ENCODE measurements at places on chromosomes 1 and 21.
A peak's percentile ranks its signal among the peaks of the same experiment; 100 is the strongest.

GRCh38 chr21:41086569-41086968, 81.4 kb upstream of the BACE2 start:
- DNase-seq: no peak

DNA sequence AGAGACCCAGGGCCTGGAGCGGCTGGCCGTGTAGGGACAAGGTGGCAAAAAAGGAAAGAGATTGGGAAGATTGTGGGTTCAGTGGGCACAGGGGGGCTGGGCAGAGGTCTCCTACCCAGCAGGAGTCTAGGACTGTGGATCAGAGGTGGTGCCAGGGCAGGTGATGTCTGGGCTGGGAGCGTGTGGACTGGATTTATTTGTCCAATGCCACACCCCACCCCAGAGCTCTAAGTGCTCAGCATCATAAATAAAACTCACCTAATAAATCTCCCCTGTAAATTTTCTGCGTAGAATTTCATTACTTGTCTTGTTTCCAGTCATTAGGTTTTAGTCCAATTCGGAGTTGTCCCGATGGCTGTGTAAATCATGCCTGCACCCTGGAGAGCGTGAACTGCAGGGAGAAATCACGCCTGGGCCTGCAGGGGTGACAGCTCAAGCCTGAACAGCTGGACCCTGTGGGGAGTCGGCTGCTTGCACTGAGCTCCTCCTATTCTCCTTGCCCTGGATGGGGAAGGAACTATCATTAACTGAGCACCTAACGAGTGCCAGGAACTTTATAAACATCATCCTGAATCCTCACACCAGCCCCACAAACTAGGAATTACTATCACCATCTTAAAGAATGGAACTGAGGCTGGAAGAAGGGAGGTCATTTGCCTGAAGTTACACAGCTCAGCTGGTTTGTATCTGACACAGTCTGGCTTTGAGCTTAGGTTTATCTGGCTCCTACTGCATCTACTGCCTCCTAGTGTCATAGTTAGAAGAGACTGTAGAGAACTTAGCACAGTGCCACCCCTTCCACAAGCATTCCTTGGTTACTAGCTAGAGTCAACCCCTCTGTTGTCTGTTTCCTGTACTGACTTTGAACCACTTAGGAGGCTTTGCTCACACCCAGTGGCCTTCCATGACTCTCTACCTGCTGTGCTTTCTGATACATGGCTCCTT, 25.0 kb upstream of the POU3F1 start:
- peak; percentile 49 for DNase-seq

GRCh38 chr1:162561616-162562469, at the start of gene UAP1:
UAP1 (plus strand) TSS chr1:162561722; CDS start chr1:162566069, 4,347 bp downstream.
- DNase-seq: no peak

- no peak for DNase-seq
These were observed 2.8 kb upstream of the ARF1 start for GRCh38 chr1:228079601-228080263.

DNA sequence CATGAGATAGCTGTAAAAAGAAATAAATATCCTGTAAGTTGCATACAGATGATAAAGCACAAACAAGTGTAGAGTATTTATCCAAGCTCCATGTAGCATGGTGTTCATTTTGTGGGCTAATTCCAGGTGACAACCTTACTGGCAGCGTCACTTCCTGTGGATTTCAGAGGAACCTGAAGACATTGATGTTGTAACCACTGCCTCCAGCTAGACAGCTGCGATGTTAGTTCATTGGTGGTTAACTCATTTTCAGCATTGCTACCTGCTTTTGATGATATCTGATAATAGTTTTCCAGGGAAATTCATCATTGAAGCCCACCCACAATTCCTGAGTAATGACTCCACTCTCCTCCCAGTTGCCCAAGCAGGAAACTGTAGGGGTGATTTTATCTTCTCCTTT, 3.0 kb downstream of the HSD3B1 start:
- DNase-seq: no peak

DNA sequence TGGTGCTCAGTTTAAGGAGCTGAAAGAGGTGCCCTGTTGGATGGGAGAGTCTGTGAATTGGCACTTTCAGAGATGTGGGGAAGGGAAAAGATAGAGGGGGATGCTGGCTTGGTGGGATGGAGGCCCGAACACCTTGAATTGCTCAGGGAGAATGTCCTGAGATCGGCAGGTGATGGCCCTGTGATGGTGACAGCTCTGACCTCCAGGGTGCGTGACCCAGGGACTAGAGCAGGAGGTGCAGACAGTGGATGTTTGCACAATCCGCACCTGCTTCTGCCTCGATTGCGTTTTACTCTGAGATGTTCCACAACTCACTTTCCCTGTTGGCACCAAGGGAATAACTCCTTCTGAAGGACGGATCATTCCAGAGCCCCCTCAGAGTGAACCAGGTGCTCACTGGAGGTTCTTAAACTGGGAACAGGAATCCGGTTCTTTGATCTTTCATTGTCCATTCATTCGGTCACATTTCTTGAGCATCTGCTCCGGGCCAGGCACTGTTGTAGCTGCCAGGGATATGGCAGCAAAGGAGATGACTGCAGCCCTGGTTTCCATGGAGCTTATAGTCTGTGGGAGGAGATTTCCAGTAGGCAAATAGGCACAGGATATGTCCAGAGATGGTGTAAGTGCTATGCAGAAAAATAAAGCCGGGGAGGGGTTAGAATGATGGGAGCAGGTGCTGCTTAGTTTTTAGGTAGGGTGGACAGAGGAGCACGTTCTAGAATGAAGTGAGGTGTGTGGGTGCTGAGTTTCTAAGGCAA, 226.6 kb upstream of the TMEM51 start:
- DNase-seq: no peak

DNA sequence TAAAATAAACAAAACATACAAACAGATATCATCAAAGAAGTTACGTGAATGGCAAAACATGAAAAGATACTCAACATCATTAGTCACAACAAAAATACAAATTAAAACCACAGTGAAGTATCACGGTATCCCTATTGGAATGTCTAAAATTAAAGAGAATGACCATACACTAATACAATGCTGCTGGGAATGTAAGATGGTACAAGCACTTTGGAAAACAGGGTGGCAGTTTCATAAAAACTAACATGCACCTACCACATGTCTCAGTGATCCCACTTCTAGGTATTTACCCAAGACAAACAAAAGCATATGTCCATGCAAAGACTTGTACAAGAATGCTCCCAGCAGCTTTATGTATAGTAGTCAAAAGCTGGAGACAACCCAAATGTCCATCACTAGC, 69.1 kb downstream of the HSF2BP start:
- DNase-seq: no peak

DNA sequence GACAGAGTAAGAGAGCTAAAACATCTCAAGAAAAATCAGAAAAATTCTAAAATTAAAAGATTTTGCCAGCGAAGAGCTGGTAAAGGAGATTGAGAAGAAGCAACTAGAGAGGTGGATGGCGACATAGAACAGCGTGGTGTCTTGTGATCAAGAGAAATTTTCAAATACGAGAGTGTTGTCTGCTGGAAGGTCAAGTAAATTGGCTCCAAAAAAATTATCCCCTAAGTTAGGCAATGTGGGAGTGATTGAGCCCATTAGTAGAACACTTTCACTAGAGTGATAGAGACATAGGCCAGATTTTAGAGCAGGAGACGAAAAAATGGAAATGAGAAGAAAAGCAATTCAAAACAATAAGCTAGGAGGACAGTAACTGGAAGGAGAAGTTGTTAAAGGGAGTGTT, 94.3 kb upstream of the MPC2 start:
- DNase-seq: no peak

- peak; percentile 49 for DNase-seq
These were observed at the start of gene SAMD11 for GRCh38 chr1:923131-923990. SAMD11 (plus strand) TSS chr1:923923; CDS start chr1:924432, 509 bp downstream.

DNA sequence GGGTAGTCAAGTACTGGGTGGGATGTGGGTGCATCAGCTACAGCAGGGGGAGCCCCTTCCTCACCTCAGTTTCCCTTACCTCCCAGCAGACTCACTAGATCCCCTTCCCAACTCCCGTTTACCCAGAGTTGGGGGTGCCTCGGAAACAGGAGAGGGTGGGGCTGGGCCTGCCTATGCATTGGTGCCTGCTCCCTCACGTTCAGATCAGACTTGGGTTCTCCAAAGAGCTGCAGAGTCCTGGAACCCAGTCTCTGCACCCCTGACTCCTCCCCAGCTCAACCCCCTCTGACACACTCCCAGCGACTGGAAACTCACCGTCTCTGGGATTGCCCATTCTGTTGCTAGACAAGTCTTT, 6.0 kb downstream of the FOXO6 start:
- no peak for DNase-seq

GRCh38 chr1:187121661-187122060, 292.9 kb downstream of the PLA2G4A start:
- DNase-seq: no peak

DNA sequence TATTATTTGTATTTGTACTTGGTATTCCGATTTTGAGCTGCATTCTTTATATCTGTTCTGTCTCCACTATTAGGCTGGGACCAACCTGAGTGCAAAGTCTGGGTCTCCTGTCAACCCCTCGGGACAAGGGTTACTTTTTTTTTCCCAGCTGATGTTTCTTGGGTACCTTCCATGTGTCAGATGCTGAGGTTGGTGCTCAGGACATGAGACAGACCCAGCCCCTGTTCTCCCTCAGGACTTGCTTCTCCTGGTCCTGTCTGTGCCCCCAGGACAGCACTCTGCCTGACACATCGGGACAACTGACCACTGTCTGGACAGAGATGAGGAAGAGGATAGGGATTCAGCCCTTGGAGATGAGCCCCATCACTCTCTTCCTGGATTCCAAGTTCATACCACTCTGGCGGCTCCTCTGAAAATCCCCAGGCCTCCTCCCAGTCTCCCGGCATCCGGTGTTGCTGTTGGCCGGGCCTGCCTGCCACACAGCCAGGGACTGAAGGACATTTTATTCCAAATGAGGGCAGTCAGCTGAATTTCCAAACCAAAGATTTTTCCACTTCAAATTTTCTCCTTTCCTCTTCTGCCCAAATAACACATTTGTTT, 55.6 kb upstream of the FMOD start:
- no peak for DNase-seq

DNA sequence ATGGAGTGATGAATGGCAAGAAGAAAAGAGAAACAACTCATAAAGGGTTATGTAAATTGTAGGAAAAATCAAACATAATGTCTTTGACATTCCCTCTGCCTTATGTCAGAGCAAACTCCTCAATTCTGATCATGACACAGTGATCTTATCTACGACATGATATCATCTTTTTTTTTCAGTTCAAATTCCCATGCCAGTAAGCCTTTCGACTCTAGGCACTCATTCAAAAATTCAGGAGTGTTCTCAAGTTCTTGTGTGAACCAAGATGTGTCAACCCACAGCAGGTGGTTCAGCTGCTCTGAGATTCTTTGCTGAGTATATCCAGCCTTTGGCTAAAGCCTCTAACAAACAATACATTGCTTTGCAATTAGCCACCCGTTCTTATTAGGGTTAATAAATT, 97.1 kb upstream of the ESRRG start:
- DNase-seq: no peak

- no peak for DNase-seq
These were observed 475.6 kb downstream of the DSCAM start for GRCh38 chr21:40371329-40371728.

GRCh38 chr1:169107603-169108208, 1.2 kb downstream of the ATP1B1 start:
- no peak for DNase-seq

DNA sequence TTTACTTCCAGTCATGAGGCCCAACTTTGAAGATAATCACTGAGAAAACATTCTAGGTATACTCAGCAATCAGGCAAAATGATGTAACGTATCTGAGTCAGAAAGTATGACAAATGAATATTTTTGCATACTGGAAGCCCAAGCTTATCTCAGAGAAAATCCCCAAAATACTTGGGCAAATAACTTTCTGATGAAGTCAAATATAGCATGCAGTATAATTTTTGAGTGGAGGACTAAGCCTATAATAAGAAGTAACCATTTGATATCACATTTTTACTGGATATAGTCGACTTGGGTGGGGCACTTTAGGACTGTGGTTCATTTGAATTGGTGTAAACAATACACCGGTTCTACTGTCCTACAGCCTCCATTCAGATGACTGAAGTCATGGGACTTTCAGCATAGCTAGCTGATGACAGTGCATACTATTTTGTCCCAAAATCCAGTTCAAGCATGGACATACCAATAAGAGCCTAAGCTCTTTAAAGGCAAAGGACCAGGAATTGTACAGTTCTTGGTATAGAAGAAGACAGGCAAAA, 2.3 kb upstream of the GADD45A start:
- DNase-seq: peak; percentile 40

DNA sequence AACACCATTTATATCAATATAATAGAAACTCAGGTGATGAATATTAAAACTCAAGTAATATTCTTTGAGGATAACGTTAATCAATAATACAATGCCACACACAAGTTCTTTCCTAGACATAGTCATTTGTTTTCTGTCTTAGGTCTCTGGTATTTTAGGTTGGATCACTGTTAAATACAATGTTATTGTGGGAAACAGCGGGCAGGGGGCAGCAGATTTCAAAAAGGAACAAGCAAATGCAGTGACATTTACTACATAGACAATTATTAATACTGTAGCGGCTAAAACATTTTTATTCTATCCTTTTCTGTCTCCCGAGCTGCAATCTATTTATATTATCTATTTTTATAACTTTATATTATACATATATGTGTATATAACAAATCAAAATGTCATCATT, 186.4 kb upstream of the ZNHIT6 start:
- peak; percentile 26 for DNase-seq

DNA sequence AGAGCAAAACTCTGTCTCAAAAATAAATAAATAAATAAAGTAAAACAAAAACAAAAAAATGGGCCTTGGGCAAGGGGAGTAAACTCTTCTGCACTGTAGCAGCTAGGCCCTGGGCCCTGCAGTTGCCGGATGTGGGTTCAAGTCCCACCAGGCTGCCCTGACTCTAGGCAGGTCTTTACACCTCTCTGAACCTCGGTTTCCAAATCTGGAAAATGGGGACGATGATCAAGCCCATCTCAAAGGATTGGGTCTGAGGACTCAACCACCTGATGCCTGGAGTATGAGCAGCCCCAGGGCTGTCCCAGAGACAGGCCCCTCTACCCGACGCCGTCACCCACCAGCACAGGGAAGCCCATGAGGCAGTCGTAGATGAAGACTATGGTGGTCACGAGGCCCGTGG, 7.5 kb downstream of the GPR153 start:
- DNase-seq: no peak

DNA sequence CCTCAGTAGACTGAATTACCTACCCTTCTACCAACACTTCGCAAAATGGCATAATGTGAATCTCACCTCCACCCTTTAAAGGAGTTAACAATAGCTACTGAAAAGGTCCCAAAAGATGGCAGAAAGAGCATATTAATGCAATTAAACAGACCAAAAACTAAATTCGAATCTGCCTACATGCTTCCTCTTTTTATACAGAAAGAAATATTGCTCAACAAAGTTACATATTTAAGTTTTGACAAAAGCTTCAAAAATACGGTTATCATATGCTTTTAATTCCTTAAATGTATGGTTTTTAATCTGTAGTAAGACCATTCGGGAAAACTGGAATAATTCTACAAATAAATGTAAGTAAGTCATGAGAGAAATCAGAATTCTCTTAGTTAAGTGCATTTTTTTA, 2.2 kb downstream of the APP start:
- DNase-seq: no peak

- no peak for DNase-seq
These were observed 2.7 kb upstream of the RUNX3 start for GRCh38 chr1:24932725-24933294.

Measured in foreskin melanocyte (primary cell).